ENCODE measurements at places on chromosomes 3 and 15.

GRCh38 chr3:186984064-186984463 lies 53.7 kb downstream of the ST6GAL1 start:
- DNase-seq = no peak

DNA sequence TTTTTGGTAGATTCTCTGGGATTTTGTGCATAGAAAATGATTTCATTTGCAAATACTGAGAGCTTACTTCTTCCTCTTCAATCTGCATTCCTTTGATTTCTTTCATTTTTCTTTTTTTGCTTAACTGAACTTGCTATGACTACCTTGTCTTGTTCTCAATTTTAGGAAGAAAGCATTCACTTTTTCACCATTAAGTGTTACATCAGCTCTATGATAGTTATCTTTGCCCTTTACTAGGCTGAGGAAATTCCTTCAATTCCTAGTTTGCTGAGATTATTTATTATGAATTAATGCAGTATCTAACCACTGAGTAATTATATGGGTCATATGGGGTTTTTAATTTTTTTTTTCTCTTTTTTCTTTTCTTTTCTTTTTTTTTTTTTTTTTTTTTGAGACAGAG lies 172.8 kb downstream of the PEAK1 start:
- no peak for DNase-seq

DNA sequence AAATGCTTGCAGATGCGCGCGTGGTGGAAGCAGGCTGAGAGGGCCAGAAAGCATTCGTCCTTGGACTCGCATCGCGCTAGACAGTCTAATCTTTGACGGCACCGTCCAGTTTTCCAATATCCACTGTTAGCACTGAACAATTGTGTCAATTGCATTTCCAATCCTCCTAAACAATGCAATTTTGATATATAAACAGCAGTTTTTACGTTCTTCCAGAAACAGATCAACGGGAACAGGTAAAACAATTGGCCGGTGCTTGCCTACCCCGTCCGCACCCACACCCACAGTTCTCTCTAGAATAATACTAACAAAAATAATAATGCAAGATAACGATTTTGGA lies 17.2 kb downstream of the CPN2 start:
- DNase-seq = no peak

DNA sequence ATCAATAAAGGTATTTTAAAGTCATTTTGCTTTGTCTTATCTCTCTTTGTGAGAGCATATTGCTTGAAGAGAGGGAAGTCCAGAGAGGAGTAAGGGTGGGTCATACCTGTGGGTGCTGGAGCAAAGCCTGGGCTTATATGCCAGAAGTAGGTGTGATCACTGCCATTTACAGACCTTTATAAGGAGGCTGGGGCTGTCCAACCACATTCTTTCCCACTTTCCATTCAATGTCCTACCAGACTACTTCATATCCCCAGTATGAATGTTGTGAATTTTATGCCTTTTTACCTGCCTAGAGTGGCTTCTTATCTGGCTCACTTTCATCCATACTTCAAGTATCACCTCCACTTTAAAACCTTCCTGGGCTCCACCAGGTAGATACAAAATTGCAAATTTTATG lies 39.4 kb upstream of the ST6GAL1 start:
- DNase-seq = no peak

DNA sequence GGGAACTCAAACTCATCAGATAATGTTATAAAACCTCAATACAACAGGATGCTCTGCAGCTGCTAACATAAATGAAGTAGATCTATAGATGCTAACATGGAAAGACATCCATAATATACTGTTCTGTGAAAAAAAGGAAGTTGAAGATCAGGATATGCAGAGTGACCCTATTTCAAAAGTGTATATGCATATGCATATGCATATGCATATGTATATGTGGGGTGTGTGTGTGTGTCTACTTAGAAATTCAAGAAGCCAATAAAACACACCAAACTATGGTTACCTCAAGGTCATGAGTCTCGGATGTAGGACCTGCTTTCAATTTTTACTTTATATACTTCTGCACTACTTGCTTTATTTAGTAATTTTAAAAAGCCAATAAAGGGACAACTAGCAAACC lies 125.6 kb downstream of the ABHD5 start:
- DNase-seq = no peak

DNA sequence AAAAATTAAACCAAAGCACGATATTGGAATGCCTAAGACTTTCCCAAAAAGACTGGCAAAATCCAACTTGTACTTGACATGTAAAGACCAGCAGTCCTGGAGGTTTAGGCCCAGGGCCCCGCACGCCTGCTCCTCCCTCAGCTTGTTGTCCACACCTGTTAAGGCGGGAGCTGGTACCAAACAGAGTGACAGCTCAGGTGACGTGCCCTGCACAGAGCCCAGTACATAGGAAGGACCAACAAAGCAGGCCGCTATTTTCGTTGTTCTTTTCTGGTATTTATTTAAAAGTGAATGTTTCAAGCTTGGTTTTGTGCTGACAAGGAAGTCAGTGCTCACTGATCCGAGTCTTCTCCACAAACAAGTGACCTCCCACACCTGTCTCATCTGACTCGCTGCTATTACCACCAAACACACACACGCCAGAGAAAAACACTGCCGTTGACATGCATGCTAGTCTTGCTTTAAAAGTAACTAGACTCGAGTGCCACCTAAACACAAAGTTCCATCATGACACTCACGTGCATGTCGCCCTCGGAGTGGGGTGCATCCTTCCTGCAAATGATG lies 50.2 kb downstream of the HERC2 start:
- DNase-seq = no peak

- no peak for DNase-seq
These were observed 311.2 kb downstream of the RPLP1 start for GRCh38 chr15:69763831-69764230.

DNA sequence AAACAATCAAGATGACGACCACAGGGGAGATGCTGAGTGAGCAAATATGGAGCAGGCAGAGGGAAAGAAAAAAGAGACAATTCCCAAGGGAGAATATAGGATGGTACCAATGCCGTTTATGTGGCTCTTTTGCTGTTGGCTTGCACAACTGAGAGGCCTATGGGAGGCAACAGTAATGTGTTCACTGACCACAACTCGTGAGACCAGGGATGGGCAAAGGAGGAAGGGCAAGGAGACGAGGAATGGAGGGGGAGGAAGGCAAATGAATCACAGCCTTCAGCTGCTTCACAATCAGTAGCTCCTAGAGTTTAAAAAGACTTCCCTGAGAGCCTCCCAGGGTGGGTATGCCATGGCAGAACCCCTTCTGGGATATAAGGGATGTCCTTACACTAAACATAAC lies 131.5 kb downstream of the SLC9A9 start:
- DNase-seq = no peak

GRCh38 chr15:68274201-68274848 lies 3.2 kb upstream of the FEM1B start:
- DNase-seq = no peak

DNA sequence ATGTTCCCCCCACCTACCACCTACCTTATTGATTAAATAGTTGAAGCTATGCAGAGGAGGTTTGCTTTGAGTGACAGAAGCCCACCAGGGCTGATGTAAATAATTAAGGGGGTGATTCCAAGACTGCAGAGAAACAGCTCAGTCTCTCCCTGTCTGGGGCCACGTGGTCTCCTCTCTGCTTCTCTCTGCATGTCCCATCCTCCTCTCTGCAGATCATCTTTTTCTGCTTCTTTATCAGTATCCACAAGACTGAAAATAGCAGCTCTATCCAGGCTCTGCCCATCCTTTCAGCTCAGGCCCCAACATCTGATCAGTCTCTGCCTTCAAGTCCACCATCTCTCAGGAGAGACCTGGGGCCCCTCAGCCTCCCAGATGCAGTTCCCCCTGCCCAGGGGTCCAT lies 110.8 kb downstream of the ANP32A start:
- DNase-seq = no peak

- no peak for DNase-seq
These were observed 38.8 kb upstream of the EIF5A2 start for GRCh38 chr3:170947018-170947769.

DNA sequence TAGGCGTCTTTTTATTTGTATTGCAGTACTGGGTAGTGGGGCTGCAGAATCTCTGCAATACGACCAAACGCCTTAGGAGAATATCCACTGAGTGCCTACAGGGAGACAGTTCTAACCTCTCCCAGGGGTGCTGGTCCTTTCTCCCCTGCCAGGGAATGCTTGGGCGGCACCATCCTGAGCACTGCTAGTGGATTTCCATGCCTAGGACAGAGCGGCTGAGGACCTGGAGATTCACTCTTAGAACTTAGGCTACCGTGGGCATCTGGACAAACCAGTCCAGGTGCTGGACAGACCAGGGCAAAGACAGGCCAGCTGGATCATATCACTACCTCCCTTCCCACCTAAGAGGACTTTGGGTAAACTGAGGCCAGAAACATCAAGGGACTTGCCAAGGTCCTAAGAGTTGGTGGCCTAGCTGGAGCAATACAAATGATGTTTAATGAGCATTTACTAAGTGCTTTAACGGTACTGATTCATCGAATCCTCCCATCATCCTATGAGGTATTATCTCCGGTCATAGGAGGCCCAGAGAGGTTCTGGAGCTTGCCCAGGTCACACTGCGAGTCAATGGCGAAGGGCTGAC lies 902 bp downstream of the TMEM44 start:
- no peak for DNase-seq

DNA sequence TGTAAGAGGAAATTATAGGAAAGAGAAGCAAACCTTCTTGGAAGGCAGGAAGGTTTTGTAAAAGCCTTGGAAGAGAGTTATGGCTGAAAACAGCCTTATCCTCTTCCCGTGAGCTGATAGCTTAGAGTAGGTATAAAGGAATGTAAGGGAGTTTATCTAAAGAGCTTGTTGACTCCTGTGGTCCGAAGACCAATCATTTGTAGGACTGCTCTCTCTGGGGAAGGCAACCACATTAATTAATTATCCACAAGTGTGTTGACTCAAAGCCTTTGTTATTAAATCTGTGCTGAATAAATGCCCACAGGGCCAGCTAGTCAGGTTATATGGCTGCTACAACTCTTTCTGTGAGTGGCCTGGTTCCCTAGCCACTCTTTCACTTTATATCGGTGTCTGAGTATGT lies 452.1 kb upstream of the RASGRP1 start:
- no peak for DNase-seq

GRCh38 chr3:123832692-123833397 lies 51.3 kb downstream of the MYLK start:
- DNase-seq = no peak

DNA sequence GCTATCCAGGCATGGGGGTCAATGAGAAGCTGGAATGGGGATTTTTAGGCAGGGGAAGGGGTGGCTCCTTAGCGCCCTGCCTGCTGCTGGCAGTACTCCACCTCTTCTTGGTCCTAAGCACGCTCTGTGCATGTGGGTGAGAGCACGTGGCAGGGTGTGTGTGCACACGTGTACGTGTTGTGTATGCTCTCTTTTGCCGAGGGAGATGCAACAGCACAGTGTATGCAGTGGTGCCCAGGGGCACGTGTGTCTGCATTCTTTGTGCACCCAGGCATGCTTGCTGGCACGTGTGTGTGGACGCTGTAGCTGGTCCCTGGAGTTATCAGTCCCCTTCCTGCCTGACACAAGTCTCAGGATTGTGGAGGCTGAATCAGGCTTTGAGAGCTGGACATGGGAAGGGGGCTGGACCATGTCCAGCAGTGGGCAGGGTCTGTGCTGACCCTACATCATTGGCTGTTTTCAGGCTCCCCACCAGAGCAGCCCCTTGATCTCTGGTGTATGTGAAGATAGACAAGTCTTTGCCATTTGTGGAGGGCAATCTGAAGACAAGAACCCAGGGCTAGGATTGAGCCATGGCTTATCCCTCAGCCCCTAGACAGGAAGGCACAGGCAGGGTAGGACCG lies 1.9 kb upstream of the CAMKV start:
- no peak for DNase-seq
